ENCODE measurements at places on chromosomes 16 and 17.

GRCh38 chr17:6105649-6106007 lies 35.4 kb downstream of the WSCD1 start:
- DNase-seq, result no peak

DNA sequence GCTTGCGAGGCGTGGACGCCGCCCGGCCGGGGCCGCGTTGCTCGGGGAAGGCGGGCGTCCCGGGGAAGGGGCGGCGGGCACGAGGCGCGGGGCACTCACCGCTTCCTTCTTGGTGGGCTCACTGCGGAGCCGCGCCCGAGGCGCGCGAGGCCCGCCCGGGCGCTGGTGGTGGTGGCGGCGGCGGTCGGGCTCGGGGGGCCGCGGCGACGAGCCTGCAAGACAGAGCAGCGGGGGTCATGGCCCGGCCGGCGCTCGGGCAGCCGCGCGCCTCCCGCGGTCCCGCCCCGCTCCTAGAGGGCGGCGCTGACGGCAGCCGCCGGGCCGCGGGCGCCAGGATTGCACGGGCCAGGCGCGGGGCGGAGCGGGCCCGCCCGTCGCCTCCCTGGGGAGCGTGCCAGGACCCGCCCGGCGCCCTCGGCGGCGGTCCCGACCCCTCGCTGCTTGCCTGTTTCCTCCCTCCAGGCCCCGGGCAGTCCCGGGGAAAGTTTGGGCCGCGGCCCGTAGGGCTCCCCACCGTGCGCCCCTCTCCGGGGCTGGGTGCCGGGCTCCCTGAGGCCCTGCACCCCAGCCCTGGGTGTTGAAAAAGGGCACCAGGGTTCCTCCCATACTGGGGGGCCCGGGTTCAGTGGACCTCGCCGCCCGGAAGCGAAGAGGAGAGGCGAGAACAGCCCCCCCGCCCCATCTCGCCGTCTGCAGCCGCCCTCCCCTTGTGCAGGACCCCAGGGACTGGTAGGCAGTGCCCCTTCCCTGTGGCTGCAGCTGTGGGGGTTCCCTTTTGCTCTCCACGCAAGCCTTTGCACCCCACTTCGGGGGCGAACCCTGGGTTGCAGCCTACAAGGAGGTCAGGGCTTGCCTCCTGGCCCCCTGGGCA lies at the start of gene C16orf74:
TSS of gene C16orf74 (minus strand) at position 270 of the 871 bp plus-strand sequence. CDS start 15,879 bp downstream, outside the sequence.
- DNase-seq, result no peak

DNA sequence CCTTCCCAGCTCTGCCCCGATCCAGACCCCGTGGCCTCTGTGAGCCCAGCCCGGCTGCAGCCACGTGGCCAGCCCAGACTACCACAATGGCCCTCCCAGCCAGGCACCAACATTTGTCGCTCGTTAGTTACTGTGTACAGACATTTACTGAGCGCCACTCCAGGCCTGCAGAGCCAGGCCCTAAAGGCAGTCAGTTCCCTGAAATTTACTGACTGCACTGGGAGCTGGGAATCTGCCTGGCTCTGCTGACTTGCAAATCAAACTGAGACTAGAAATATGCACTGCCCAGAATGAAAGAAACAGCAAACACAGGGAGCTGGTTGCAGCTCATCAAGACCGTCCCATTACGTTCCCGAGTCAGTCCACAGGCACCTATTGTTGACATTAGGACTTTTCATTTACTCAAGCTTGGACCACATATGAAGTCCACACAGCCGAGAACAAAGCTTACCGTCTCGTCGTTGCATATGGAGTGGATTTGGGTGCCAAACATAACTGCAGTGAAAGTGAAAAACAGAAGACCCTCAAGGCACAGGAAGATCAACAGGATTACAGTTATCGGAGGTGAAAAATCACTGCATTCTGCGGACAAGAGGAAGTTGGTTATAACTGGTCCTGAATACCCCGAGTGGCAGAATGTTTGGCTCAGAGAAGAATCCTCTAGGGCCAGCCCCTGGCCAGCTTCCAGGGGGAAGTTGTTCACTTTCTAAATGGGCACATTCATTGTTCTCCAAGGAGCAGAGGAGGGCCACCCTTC lies 34.5 kb downstream of the ZDHHC7 start:
- DNase-seq, result no peak

- no peak for DNase-seq
Measured at GRCh38 chr17:37466471-37466870, 23.2 kb upstream of the DUSP14 start.

DNA sequence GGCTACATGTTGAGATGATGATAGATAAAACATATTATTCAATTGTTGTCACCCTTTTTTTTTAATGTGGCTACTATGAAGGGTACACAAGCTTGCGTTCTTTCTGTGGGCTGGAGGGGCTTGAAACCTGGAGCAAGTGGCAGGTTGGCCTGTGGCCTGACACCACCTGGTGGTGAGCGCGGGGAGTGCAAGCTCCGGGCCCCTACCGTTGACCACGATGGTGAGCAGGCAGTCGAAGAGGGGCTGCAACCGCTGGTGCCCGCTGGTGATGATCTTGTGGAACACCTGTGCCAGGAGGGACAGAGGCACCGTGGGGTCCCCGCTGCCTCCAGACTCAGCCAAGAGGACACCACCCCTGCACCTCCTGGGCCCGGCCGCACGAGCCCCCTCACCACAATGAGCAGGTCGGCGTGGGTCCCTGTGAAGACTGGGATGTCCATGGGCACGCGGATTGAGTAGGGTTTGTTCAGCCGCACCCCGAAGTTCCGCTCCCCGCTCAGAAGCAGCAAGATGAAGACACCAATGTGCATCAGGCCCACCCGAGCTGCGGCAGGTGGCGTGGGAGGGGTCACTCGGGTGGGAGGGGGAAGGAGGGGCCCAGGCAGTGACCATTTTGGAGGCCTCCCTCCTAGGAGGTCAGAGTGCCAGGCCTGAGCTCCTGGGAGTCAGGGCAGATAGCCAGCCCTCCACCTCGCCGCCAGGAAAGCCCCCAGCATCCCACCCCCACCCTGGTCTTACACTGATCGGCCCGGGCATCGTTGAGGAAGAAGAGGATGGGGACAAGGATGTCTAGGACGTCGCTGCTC lies 14.4 kb downstream of the HID1 start:
- DNase-seq, result no peak

GRCh38 chr16:12170103-12171040 lies 193.8 kb downstream of the SNX29 start:
- peak; percentile 30 for DNase-seq

DNA sequence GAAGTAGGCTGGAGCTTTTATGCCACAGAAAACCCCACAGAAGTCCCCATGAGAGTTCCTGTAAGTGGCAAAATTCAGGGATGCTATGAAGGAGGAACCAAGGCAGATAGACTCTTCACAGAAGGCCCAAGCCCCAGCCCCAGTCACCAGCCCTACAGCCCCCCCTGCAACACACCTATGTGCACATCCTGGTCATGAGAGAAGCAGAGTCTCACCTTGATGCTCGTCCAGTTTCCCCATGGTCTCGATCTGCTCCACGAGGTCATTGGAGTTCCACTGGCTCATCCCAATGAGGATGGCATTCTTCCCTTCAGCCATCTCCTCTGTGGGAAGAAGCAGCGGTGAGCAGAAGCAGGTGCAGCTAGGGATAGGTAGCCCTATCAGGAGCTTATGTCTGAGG lies 31.2 kb downstream of the PITPNM3 start:
- no peak for DNase-seq

- DNase-seq, result no peak
Measured at GRCh38 chr17:39079836-39080235, 71.6 kb downstream of the PLXDC1 start.

GRCh38 chr17:46788796-46789195 lies 29.7 kb downstream of the WNT3 start:
- DNase-seq, result no peak

DNA sequence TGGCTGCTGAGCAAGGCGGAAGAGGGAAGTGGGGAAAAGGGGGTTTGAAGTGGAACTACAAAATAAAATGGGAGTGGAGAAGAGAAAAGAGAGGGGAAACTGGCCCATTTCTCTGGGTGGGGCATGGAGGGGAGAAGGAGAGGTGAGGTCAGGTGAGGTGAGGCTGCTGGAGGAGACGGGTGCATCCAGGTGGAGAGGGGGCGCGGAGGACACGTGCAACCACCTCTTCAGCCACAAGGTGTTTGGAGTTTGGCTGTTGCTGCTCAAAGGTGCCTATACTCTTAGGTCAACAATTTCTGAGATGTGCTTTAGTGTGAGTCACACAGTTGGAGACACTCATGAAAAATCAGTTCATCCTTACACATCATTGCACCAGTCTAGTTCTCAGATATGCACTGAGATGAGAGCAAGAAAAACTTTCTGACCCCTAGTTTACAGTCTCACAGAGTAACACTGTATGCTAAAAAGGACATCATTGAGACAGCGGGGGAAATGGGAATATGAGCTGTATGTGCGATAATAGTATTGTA lies 4.8 kb downstream of the SLC6A4 start:
- DNase-seq, result no peak

GRCh38 chr17:8837563-8838075 lies 29.9 kb downstream of the PIK3R6 start:
- DNase-seq, result no peak

DNA sequence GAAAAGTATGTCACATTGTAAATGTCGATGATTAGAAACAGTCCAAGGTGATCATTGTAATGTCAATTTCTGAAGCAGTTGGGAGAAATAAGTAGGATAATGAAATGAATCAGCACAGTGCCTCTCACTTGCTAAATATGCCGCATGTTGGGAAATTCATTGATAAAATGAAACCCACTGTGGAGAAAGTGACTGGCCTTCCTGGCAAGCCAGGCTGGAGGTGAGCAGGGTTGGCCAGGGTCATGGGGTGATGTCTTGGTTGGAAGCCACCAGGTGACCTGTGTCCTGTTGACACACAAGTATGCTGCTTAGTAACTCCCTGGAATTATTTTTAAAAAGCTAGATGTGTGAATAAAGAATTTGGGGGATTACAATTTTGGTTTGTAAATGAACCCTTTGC lies 14.9 kb upstream of the WNT9B start:
- no peak for DNase-seq

DNA sequence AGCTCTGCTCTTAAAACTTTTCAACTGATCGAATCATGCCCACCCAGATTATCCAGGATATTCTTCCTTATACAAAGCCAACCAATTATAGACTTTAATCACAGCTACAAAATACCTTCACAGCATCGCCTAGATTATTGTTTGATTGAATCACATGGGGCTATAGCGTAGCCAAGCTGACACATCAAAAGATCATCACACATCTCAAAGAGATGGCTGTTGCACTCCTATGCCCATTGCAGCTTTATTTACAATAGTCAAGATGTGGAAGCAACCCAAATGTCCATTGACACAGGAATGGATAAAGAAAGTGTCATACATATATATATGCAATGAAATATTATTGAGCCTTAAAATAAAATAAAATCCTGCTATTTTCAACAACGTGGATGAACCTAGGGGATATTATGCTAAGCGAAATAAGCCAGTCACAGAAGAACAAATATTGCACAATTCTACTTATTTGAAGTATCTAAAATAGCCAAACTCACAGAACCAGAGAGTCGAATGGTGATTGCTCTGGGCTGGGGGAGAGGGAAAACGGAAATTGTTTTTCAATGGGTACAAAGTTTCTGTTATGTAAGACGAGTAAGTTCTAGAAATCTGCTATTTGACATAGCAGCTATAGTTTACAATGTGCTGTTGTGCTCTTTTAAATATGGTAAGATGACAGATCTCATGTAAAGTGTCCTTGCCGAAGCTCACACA lies 60.9 kb upstream of the ERCC4 start:
- no peak for DNase-seq

DNA sequence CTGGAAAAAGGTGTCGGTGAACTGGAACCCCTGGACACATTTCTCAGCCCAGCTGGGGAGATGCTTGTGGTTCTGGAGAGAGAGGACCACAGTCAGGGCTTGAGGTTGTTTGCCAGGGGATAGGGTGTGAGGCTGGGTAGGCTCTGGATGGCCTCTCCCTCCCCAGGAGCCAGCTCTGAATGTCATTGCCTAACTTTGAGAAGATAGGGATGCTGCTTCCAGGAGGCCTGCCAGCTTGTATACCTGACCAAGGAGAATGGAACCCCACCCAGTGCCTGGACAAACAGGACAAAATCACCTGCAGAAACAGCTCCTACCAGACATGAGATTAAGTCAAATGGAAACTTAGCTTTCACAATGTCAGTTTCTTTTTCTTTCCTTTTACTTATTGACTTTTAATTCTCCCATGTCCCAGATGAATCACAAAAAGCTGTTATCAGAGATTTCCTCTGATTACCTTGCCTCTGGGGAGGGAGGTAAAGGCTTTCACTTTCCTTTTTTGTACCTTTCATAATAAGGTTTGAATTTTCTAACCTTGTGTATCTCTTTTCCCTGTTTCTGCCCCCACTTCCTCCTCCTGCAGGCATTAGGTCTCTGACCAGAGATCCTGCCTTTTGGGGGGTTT lies 29.8 kb upstream of the PLLP start:
- no peak for DNase-seq

DNA sequence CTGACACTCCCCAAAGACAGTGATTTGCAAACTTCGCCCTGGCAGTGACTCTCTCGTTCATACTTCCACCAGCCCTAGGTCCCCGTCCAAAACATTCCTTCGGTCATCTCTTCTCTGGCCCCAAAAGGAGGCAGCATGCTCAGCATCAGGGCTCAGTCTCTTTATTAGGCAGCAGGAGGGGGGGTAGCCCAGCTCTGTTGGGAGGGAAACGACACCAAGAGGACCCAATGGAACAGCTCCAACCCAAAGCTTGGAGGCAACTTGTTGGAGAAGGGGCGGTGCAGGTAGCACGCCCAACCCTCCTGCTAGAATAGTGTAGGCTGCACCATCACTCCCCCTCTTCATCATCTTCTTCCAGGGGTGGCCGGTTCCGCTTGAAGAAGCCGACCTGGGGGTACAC lies 8.4 kb upstream of the FAM171A2 start:
- DNase-seq, result no peak

DNA sequence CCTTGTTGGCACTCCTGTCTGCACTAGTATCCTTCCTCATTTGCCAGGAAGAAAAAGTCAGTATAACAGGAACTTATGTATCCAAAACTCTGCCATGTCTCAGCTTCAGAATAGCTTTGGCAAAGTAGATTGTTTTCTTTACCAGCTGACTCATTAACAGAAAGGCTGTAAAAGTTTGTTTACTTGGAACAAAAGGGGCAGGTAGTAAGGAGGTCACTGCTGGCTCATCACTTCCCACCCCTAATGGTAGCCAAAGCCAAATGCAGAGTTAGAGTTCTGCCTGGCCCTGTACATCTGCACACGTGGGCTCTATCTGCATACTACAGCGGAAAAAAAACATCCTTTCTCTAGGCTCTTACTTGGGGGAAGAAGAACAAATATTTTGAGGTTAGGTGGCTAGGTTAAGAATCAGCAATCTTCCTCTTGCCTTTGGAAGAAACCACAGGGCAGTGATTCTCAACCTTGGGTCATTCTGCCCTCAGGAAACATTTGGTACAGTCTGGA lies 90.9 kb upstream of the BCAR1 start:
- no peak for DNase-seq

GRCh38 chr16:84673203-84673535 lies 24.9 kb downstream of the KLHL36 start:
- no peak for DNase-seq

DNA sequence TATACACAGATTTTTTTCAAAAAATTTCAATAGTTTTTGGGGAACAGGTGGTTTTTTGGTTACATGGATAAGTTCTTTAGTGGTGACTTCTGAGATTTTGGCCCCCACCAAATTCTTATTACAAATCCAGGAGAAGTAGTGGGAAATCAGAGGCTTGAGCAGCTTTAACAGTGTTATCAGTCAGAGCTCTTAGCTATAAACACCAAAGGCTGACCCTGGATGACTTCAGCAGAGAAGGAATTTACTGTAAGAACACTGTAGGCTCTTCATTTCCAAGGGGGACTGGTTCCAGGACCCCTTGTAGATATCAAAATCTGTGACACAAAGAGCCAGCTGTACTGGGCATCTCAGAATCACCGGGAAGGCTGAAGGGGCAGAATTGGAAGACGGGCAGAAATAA lies 17.8 kb downstream of the MPHOSPH6 start:
- no peak for DNase-seq

GRCh38 chr17:978103-979093 lies 1.2 kb downstream of the NXN start:
- peak; percentile 55 for DNase-seq
